ENCODE measurements at places on chromosomes 13 and 19. TPM values are rescaled to one million over a fixed set of nuclear protein-coding genes. Genes with fewer than 3 reads are reported as not detected.

ZNF155 gene
- 5.8 TPM for total RNA-seq

SEMA6B gene
- total RNA-seq = not detected

ADGRL1 gene
- 7.6 TPM for total RNA-seq

ATXN8OS gene
- not detected for total RNA-seq

A1BG gene
- 6.9 TPM for total RNA-seq

LILRA2 gene
- 0.15 TPM for total RNA-seq

OR10H3 gene
- not detected for total RNA-seq

ICAM5 gene
- 0.10 TPM for total RNA-seq

TUBA3C gene
- total RNA-seq = not detected

CLEC17A gene
- not detected for total RNA-seq

CYP4F2 gene
- total RNA-seq = not detected

KCNC3 gene
- 17.2 TPM for total RNA-seq

OR7A5 gene
- not detected for total RNA-seq

CRLF1 gene
- total RNA-seq = not detected

FCER2 gene
- not detected for total RNA-seq

VSTM1 gene
- total RNA-seq = not detected

SLC8A2 gene
- total RNA-seq = not detected

MEGF8 gene
- total RNA-seq = 4.5 TPM

RB1 gene
- total RNA-seq = 33.1 TPM

GPR108 gene
- 100.0 TPM for total RNA-seq

SDHAF1 gene
- 16.8 TPM for total RNA-seq

ZSCAN4 gene
- total RNA-seq = not detected

PRTN3 gene
- total RNA-seq = not detected

PHF11 gene
- total RNA-seq = 122 TPM

ATP8B3 gene
- 14.2 TPM for total RNA-seq

CRX gene
- not detected for total RNA-seq

CNFN gene
- total RNA-seq = not detected

LILRB3 gene
- total RNA-seq = 5.0 TPM

WDR88 gene
- total RNA-seq = not detected

ZSCAN18 gene
- 4.3 TPM for total RNA-seq

ZSCAN1 gene
- not detected for total RNA-seq

RFX2 gene
- total RNA-seq = 8.9 TPM

CEACAM6 gene
- total RNA-seq = not detected

CERS1 gene
- not detected for total RNA-seq

UFM1 gene
- 55.7 TPM for total RNA-seq

BCAM gene
- not detected for total RNA-seq

LIM2 gene
- total RNA-seq = not detected

EXOC3L2 gene
- not detected for total RNA-seq

NOTCH3 gene
- total RNA-seq = not detected

All from T-helper 1 cell treated with Interleukin-12 subunit alpha and Interleukin-12 subunit beta and Interleukin-4 antibody, amounts not matched to agents 30 ng/mL and 1 ng/mL, for 36 hours (primary cell).